ENCODE measurements at places on chromosomes 7 and 10. TPM values are rescaled to one million over a fixed set of nuclear protein-coding genes. Genes with fewer than 3 reads are reported as not detected.

The MAT1A gene
- total RNA-seq = not detected

DNA sequence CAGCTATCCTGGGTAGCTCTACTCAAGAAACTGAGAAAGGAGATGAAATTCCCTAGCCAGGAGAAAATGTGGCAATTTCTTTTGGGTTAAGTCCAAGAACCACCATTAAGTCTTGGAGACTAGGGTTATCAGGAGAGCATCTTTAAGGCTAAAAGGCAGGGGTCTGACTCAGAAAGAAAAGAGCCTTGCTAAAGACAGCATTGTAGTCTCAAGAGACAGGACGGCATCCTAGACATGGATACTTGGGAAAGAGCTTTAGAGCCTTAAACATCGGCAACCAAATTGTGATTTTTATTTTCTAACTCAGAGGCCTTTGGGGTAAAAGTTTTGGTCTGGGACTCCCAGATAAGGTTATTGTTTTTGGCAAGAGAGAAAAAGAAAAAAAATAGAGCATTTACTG lies 83.1 kb downstream of the FAS start:
- DNase-seq = no peak

DNA sequence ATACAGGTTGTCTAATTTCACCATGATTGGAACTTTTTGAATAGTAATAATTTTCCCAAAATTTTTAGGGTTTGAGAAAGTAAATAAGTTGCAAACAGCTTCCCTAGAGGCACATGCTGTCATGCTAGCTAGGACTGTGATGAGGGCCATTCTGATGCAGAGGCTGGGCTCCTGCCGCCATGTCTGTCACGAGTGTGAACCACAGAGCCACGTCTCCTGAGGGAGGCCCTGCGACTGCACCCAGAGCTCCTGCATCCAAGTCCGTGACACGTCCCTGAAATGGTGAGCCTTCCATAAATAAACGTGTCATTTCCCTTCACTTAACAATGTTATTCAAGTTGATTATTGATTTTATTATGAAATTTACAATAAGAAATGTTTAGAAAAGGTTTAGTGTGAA lies 40.0 kb downstream of the C10orf120 start:
- DNase-seq = no peak

The SLC26A5 gene
- not detected for total RNA-seq

GRCh38 chr10:102491136-102491535 lies 11.4 kb downstream of the ACTR1A start:
- DNase-seq = no peak

GRCh38 chr7:64849250-64849923 lies 53.7 kb upstream of the ZNF273 start:
- DNase-seq = no peak

The LHFPL3 gene
- total RNA-seq = not detected

DNA sequence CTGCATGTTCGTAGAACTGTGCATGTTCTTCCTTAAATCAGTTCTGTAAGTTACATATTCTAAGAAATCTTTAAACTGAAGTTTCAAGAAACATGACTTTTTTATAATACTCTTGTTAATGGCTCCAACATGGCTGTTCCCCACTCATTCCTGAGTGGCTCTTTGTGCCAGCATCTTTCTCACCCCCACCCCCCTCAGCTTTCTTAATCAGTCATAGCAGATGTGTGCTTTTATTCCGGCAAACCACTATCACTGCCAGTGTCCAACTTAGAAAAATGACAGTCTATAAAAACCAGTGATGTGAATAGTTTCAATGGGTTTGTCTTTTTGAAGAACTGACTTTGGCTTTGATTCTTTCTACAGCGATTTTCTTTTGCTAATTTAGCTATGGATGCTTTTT lies 37.6 kb downstream of the PITRM1 start:
- no peak for DNase-seq

The MSMB gene
- not detected for total RNA-seq

DNA sequence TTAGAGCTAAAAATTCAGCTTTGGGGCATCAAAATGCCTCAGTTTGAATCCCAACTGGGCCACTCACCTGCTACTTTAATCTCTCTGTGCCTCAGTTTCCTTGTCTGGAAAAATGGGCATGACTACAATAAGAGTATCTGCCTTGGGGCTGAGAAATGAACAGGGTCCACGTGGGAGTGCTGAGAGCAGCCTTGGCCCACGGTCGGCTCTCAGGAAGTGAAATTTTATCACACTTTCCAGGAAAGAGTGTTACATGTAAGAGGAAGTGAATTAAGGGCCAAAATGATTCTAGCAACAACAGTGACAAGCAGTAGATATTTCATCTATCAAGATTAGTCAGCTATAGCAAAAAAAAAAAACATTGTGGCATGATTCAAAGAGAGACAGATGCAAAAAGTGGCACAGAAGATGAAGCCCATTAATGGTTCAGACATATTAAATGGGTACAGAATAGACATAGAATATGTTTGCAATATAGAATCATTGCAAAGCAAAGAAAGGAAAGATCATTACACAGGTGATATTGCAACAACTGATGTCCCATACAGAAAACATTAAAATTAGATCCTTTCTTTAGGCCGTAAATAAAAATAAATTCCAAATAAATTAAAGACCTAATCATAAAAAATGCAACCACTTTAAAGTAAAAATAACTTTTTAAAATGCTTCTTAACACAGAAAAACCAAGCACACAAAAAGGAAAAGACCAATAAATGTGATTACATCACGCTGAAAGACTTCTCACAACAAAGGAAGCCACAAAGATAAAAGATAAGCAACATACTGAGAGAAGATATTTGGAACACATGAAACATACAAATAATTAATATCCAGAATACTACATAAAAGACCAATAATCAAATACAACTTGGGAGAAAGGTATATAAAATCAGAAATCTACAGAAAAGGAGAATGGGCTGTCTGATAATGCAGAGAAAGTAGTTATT lies 4.3 kb downstream of the TMEM273 start:
- DNase-seq = peak; percentile 62

GRCh38 chr10:91820144-91820543 lies 21.9 kb downstream of the TNKS2 start:
- no peak for DNase-seq

The ARF5 gene
- 133 TPM for total RNA-seq

- no peak for DNase-seq
These were observed 46.1 kb downstream of the EPHB4 start for GRCh38 chr7:100781255-100781654.

- DNase-seq = peak; percentile 73
These were observed 6.0 kb upstream of the TMED4 start for GRCh38 chr7:44587843-44588711.

- DNase-seq = no peak
These were observed 69.4 kb downstream of the VOPP1 start for GRCh38 chr7:55502858-55503440.

DNA sequence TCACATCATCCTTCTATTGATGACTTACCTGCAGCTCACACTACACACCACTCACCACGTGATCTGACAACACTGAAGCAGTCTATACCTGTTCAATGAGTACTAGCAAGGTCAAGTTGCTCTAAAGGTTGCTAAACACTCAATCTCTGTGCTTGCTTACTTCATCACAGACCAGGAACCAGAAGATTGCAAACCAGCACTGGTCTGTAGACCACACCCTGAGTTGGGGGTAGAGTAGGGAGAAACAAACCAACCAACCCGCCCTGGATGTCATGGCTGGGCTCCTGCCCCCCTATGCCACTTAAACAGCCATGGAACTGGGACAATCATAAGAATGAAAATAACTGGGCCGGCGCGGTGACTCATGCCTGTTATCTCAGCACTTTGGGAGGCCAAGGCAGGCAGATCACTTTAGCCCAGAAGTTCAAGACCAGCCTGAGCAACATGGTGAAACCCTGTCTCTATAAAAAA lies 19.6 kb downstream of the DLG5 start:
- no peak for DNase-seq

The GIMAP4 gene
- total RNA-seq = 277 TPM

GRCh38 chr7:157983502-157984422 lies 603.9 kb downstream of the PTPRN2 start:
- no peak for DNase-seq

DNA sequence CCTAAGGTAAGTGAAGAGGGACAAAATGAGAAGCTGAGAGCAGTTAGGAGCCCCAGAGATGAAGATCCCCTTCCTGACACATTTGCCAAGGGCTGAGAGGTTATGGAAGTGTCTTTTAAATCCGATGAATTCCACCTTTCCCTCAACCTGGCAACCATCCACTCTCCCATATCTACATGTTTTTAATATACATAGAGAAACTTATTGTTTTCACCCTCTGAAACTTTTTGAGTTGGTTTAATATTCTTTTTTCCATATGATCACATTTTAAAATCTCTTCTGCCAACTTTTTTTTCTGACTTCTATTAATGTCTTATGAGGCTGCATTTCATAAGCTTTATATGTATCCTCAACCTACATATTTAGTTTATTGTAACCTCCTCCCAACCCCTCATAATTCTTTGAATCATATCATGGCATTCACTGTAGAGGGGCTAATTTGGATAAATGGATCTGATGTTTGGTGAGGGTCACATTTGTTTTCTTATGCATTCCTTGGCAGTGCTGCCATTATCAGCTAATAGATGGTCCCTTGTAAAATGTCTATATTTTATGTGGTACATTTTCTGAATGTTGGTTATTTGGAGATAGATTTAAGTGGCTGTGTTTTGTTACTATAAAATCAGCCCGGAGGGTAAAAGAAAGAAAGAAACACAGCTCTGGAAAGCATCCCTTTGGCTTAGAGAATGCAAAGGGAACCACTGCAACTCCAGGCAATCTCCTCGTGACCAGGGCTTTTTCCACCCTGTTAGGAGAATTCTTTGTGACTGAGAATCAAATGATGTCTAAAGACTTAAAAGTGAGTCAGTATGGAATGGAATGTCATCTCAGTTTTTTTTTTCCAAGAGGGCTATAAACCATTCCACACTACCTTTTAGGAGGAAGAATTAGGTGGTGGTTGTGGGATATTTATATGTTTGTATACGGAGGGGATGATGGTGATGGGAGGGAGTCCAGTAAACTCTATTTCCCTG lies 334.4 kb downstream of the SUGCT start:
- no peak for DNase-seq

GRCh38 chr7:82258181-82258580 lies 185.4 kb downstream of the CACNA2D1 start:
- no peak for DNase-seq

- no peak for DNase-seq
These were observed 19.7 kb downstream of the ZNF32 start for GRCh38 chr10:43628956-43629355.

DNA sequence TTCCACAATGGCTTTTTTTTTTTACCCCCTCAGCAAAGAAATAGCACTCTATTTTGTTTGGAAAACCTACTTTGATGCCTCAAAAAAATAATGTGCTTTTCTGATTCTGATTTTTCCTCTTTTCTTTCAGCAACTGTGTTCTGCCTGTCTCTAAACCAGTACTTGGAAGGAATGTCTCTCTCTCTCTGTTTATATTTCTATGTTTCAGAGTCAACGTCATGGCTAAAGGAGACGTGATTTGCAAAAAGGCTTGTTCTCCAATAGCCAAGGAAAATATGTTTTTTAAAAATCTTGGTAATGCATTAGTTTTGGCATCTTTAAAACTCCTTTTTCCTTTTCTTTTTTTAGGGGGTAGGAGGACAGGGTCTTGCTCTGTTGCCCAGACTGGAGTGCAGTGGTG lies 56.0 kb upstream of the SDK1 start:
- DNase-seq = no peak

- DNase-seq = no peak
These were observed 364.9 kb downstream of the SUGCT start for GRCh38 chr7:40499718-40500117.

The SORCS1 gene
- total RNA-seq = not detected

- no peak for DNase-seq
These were observed 135.0 kb downstream of the MBL2 start for GRCh38 chr10:52637592-52637991.

DNA sequence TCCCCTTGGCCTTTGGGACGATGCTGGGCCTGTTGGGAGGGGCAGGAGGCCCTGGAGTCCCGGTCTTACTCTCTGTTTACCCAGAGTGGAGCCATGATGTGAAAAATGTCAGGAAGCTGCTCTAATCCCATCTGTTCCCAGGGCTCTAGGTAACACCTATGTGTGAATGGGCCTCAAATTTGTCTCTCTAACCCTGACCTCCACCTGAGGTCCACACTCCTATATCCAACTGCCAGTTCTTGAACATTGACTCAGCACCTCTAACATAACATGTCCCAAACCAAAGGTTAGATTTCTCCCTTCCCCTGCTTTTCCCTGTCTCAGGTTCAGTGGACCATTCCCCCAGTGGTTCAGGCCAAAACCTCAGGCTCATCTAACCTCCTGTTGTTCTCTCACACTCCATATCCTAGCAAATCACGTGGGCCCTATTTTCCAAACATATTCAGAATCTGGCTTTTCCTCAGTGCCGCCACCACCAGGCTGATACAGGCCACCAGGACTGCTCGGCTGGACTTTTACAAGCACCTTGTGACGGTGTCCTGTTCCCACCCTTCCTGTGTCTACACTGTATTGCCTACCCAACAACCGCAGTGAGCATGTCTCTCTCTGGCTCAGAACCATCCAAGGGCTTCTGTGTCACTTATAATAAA lies 130.6 kb downstream of the ATXN7L1 start:
- DNase-seq = no peak

All from activated CD4-positive, alpha-beta memory T cell treated with anti-CD3 and anti-CD28 coated beads, Interleukin-2, amount 10 ng/mL, durations not matched to agents 7 days and 5 days (primary cell).